ENCODE measurements at places on chromosomes 13 and 19.

- no peak for DNase-seq
These were observed 111.2 kb downstream of the GADD45B start for GRCh38 chr19:2587001-2587719.

DNA sequence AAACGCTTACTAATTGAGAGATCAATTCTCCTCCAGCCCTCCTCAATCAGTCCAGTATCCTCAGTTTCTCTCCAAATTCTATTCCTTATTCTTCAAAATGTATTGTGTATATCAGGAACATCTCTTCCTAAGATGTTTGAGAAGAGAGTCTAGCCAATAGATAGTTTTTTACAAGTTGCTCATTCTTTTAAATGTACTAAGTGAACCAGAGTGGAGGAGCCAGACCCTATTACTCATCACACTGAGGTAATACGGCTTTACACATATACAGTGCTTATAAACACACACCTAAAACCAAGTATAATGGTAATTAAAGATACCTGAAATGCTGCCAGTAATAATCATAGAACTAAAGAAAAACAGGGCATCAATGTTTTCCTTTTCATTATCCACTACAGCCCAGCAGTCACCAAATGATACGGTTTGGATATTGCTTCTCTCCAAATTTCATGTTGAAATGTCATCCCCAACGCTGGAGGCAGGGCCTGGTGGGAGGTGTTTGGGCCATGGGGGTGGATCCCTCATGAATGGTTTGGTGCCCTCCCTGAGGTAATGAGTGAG lies 45.2 kb upstream of the HMGB1 start:
- no peak for DNase-seq

- DNase-seq, result no peak
These were observed 85.7 kb upstream of the GPC6 start for GRCh38 chr13:93140912-93141311.

DNA sequence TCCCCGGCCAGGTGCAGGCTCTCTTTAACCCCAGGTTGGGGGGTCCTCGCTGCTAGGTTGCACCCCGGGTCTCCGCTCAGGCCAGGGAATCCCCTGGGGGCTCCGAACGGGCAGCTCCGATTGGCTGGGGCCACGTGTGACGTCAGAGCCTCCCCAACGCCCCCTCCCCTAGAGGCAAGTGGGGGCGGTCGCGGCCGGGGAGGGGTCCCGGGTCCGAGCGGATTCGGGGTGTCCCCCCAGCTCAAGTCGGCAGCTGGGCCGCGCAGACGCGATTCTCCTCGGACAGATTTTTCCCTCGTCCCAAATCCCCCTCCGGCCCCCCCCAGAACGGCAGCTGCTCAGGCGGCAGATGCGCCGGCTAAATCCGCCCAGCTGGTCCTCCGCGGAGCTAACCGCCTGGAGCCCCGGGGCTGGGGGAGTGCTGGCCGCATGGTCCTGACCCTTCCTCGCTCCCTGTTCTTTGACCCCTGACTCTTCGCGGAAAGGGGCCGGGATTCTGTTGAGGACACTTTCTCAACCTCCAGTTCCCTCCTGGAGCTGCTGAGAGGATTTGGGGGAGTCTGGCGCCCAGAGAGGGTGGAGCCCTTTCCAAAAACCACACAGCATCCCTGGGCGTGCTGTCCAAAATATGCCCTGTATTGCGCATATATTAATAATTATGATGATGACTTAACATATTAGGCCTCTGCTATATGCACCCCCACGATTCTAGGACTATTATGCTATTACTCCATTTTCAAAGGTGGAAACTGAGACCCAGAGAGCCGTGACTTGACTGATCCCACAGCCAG lies 25.4 kb upstream of the SEMA6B start:
- DNase-seq, result no peak

GRCh38 chr13:68995972-68996667 lies 1111.5 kb upstream of the ATXN8OS start:
- DNase-seq, result no peak

GRCh38 chr19:55563261-55563690 lies 17.4 kb downstream of the ZNF579 start:
- DNase-seq, result no peak

- no peak for DNase-seq
These were observed 84.3 kb downstream of the UGGT2 start for GRCh38 chr13:95968906-95969305.

- no peak for DNase-seq
These were observed 59.6 kb downstream of the GPALPP1 start for GRCh38 chr13:45048890-45049407.

GRCh38 chr13:66427458-66427861 lies 802.7 kb downstream of the PCDH9 start:
- DNase-seq, result no peak

GRCh38 chr13:75021151-75021550 lies 460.8 kb downstream of the TBC1D4 start:
- no peak for DNase-seq

DNA sequence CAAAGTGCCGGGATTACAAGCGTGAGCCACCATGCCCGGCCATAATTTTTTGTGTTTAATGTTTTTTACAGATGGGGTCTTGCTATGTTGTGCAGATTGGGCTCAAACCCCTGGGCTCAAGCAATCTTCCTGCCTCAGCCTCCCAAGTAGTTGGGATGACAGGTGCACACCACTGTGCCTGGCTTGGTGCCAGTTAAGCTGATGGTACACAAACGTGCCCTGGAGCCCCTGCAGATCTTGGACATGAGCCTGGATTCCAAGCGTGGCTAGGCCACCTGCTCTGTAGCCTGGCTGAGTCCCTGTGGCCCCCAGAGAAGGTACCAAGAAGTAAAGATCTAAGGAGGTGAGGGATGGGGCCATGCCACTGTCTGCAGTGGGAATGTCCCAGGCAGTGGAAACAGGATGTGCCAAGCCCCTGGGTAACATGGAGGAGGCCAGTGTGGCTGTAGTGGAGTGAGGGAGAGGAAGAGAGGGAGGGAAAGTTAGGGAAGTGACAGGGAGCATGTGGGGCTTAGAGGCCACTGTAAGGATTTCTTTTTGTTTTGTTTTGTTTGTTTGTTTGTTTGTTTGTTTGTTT lies 7.0 kb downstream of the PRODH2 start:
- DNase-seq, result no peak

DNA sequence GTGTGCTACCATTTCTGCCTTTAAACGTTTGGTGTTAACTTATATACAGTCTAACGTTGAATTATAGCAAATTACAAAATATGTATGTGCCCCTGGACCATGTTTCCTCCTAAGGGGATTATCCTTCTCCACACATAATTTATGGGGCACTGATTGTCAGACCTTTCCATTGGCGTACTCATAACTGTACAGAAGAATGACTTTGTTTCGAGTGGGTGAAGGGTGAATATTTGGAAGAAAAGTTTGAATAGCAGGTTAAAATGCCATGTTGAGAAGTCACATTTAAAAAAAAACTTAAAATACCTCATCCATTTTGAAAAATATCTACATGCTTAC lies 58.8 kb downstream of the SLC10A2 start:
- DNase-seq, result no peak

GRCh38 chr19:48926909-48927308 lies 6.6 kb upstream of the DHDH start:
- no peak for DNase-seq

DNA sequence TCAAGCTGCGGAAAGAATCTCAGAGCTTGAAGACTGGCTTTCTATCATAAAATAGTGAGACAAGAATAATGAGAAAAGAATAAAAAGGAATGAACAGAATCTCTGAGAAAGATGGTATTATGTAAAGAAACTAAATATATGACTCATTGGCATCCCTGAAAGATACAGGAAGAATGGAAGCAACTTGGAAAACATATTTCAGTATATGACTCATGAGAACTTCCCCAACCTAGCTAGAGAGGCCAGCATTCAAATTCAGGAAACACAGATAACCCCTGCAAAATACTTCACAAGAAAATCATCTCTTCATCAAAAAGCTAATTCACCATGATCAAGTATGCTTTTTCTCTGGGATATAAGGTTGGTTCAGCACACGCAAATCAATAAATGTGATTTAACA lies 2318.0 kb downstream of the PCDH9 start:
- DNase-seq, result no peak

DNA sequence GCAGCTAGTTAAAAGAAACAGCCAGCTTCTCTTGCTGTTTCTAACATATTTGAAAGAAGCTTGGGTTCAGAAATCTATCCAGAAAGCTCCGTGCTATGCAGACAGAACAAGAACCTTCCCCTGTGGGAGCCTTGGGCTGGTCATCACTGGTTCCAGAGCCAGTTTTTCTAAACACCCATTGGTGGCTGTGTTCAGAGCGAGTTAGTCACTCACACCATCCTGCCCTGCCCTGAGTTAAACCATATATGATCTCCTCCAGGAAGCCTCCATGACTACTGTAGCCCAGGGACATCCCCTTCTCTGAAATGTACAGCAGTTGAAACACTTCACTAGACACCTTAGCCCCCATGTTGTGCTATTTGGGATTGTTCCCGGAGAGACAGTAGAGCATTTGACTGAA lies 200.8 kb upstream of the SGCG start:
- no peak for DNase-seq

DNA sequence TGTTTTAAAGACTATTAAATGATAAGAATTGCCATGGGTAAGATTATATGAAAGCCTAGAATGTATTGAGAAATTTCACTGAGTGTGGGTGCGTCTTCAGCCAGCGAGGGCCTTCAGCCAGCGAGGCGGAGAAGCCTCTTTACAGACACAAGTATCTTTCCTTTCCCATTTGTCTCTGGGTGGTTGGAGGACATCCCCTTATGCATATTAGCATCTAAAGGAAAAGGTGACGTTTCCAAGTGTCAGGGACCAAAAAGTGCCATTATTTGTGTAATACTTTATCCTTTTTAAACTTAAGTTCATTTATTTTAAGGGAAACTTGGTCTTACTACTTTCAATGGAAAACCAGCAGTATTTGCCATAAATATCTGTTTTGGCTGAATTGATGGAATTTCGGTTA lies 22.2 kb downstream of the SMARCA4 start:
- DNase-seq, result no peak

DNA sequence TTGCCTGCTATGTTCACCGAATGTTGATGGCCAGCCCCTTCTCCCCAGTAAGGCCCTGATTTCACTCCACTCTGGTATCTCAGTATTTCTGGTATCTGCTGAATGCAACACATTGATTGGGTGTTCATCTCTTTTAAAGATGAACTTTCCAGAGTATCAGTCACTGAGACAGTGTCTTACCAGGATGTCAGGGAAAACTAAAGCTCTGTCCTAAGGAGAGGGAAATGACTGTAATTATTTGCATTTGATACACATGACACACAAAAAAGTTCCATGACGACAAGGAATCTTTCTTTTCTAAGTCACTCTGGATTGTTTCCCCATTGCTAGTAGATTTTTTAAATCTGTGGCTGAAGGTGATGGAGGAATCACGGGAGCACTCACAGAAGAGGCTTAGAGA lies 2.2 kb downstream of the GPC5 start:
- no peak for DNase-seq

DNA sequence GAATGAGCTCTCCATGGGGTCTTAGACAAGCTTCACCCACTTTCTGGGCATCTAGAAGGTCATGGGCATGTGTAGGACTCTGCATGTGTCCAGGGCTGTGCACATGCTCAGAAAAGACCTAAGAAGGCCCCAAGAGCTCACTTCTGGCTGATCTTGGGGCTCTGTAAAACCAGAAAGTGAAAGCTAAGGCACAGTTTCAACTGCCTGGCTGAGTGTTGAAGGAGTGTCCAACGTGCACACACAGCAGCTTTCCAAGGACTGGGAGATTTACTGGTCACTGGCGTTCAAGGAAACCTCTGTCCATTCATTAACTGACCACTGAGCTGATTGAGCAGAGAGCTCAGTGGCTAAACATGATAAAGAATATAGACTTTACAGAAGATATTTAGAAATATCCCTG lies 137.9 kb downstream of the KATNAL1 start:
- DNase-seq, result no peak

DNA sequence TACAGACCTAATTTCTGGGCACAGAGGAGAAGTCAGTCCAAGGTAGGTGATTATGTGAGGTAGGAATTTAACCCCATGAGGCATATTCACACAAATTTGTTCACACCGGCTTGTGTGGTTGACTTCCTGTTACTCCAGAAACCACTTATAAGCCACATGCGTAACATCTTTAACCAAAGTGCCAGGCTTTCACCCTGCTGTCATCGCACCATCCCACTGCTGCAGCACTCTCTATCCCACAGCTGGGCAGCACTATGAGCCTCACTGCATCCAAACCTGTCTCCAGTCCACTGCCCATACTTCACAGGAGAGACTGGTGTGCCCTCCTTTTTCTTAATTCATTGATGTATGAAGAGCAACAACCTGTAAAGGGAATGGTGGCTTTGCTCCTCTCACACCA lies 128.2 kb upstream of the ARGLU1 start:
- no peak for DNase-seq

DNA sequence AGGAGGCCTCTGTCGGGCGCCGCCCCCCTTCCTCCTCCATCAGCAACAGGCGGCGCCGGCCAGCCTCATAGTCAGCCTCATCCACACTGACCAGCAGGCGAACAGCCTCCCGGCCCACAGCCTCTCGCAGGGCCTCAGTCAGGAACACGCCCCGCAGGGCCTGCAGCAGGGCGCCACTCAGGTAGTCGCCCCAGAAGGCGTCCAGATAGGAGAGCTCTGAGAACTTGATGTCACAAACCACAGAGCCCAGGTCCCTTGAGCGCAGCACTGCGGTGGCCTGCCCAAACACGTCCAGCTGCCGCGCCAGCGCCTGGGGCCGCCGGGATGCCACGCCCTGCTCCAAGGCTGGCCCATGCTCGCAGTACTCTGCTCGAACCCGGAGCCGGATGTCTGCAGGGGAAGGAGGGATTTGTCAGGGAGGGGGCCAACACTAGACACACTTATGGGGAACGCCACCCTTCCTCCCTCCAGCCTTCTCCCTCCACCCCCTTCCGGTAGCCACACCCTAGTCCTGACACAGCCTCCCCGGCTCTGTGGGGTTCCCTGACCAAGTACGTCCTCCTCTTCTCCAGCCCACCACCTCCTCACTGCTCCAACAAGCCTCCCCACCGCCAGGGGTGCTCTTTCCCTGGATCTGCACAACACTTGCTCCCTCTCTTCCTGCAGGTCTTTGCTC lies 17.9 kb downstream of the DEDD2 start:
- DNase-seq, result no peak

GRCh38 chr13:107817647-107818287 lies 397.6 kb downstream of the LIG4 start:
- DNase-seq, result no peak

DNA sequence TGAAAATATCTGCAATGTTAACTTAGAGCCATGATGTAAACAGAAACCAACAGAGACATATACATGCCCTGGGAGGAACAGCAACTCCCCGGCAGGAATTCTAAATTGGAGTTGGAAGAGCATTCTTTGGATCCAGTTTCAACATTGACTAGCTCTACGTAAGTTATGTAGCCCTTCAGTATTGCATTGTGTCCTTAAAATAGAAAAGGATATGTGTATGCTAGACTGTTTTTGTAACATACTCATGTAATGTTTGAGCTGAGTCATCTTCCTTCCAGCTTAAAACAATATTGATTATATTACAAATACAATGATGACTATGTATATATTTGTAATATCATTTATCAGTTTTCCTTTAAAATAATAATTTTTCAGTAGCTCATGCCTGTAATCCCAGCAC lies 1422.2 kb upstream of the PCDH20 start:
- DNase-seq, result no peak
